ENCODE measurements at places on chromosomes 3 and 15.

DNA sequence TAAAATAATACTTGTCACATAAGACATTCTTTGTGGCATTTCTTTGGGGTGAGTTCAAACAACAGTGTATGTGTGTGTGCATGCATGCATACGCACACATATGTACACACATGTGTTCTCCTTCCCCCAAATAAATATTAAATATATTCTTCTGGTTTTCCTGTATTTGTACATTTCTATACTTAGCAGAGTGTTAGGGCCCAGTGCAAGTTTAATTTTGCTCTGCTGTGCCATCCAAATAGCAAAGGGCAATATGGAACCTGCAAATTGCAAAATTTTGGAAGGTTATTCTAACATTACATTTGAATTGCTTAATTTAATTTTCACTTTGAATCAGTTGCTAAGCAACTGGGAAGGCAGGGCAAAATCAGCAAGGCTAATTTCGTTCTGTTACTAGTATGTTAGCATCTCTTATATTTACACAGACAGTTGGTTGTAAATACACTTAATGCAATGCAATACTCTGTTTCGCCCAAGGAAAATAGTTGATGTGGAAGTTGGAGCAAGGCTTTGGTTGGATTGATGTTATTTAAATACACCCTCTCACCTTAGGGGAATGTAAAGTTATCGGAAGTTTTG is 130.4 kb downstream of the ITPR1 start:
- DNase-seq = no peak

GRCh38 chr3:53841296-53841695 is 4.9 kb downstream of the CHDH start:
- DNase-seq = no peak

GRCh38 chr15:94494732-94495131 is 263.4 kb downstream of the MCTP2 start:
- DNase-seq = no peak

DNA sequence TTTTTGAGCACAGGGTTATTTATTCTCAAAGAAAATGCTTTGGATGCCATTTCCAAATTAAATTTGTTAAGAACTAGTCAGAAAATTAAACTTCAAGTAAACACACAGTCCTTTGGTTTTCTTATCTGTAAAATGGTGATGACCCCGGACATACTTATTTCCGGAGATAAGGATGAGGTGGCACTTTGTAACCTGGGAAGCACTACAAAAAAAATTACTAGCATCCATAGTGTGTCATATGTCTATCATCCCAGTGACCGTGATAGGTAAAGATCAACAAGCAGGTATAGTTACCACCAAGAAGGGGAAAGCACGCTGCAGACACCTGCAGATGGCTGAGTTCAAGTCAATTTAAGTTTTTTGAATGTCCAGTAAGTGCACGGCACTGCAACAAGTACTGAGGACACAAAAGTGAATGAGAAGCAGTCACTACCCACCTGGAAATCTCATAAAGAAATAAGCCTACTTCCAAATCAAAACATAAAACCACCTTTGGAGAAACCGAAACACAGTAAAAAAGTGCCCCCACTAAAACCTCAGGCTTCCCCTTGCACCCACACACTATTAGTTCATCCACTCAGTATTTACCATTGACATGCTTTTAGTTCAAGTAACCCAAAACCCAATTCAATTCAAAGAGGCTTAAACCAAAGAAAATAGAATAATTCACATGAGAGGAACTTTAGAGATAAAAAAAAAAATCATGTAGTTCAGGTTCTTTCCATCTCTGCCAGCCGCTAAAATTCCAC is 24.6 kb downstream of the SEMA5B start:
- no peak for DNase-seq

DNA sequence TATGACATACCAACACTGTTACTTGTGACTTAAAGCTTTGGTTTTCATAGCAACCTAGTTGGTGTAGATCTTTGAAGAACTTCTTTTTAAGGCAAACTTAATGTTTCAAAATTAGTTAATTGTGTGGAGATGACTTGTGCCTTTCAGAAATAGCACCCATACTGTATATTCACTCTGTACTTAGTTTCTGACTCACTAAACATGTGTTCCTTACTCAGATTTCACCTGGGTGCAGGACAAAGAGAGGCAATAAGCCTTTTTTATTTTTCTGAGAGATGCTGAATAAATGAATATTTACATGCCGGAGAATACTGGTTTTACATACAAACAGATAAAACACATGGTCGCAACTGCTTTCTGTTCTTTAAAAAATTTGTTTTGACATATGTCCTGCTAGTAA is 44.8 kb downstream of the SLC25A26 start:
- no peak for DNase-seq

Measured in ecto neural progenitor cell (in vitro differentiated cells).